ENCODE measurements at places on chromosomes 2 and 18.

GRCh38 chr2:33207151-33207740 lies 260.5 kb downstream of the LTBP1 start:
- no peak for DNase-seq

DNA sequence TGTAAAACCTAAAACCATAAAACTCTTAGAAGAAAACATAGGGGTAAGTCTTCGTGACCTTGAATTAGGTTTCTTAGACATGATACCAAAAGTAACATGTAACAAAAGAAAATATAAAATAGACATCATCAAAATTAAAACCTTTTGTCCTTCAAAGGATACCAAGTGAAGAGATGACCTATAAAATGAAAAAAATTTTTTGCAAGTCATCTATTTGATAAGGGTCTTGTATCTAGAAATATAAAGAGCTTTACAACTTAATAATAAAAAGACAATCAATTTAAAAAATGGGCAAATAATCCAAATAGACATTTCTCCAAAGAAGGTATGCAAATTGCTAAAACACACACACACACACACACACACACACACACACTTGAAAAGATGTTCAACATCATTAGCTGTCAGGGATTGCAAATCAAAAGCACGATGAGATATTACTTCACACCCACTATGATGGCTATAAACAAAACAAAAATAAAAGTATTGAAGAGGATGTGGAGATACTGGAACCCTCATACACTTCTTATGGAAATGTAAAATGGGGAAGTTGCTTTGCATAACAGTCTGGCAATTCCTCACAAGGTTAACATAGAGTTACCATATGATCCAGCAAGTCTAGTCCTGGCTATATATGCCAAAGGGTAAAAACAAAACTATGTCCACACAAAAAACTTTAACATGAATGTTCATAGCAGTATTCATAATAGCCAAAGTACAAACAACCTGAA lies 23.3 kb downstream of the SPDYA start:
- no peak for DNase-seq

- no peak for DNase-seq
Measured at GRCh38 chr2:216391401-216391800, 19.1 kb upstream of the MARCHF4 start.

DNA sequence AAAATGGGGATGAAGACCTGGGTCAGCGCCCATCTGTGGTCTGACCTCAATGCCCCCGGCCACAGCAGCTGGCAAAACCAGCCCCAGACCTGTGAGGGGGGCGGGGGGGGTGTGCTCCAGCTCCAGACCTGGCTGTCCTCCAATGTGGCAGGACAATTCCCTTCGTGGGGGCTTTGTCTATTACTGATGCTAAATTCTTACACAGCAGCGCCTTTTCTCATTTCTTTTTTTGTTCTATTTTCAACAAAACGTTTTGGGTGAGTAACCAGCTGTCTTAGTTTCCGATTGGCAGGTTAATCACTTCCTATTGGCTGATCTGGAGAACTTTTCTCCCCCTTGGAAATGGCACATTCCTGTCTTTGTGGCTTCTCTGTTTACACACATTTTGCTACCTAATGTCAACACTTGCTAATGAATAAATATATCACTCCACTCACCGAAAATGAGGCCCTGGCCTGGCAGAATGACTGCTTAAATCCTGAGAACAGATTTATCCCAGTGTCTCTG lies 4.4 kb downstream of the SMAD7 start:
- no peak for DNase-seq

DNA sequence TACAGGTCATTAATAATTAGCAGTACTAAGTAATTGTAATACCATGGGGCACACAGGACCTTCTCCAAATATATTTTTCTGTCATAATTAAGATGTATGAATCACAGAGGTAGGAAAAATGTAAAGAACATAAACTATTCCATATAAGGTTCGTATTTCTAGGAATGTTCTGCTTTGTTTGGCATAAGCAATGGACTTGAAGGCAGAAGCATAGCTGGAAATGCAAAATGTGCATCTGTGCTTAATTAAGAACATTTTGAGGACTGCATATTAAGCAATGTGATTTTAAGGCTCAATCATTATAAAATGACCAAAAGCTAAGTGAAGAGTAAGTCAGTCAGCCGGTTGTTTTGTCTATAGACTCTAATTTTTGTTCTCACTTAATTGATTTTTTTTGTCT lies 123.2 kb downstream of the RBM43 start:
- no peak for DNase-seq

- DNase-seq: no peak
Measured at GRCh38 chr2:220079595-220079994, 452.2 kb downstream of the SLC4A3 start.

DNA sequence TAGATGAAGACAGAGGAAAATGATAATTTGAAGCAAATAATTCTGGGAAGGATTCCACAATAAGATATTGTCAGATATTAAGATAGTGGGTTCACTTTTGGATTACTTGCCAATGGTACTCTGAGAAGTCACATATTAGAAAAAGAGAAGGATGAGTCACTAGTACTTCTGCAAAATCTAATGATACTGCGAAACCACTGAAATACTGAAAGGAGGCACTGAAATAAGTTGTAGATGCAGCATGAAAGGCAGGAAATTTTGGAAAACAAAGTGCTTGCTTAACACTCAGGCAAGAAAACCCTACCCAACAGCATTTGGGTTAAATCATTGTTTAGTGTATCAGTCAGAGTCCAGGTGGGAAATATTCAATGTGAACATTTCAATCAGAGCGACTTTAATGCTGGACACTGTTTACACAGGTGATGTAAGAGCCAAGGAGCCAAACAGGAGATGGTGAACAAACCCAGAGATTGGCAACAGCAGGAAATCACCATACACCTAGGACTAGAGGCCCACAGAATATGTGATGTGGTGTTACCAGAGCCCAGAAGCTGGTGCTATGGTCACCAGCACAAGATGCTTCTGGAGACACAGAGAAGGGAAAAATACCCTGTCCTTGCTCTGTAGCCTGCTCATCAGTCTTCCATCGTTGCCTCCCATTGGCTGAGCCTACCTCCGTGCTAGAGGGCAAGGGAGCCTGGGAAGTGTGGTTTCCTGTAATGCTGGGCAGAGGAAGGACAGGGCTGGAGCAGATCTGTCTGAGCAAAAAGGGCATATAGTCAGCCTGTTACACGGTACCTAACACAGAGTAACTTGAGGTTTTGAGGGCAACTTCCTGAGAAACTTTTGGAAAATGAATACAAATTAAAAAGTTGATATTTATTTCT lies 204.7 kb upstream of the ITGA4 start:
- DNase-seq: no peak

- no peak for DNase-seq
Measured at GRCh38 chr2:70827388-70827787, 7.0 kb upstream of the CLEC4F start.

DNA sequence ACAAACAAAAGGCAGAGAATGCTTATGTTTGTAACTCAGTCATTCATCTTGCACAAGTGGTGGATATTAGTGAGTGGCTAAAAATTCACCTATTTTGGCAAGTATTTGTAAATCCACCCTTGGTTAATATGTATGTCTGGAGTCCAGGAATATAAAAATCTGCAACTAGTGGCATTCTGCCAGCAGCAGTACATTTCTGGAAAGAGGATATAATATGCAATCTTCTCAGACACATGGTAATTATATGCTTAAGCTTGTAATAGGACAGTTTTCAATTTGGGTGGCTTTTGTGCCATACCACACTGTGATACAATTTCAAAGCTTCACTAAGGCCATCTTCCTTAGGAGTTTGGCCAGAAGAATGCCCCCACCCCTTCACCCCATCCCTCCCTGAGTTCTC lies 693.3 kb downstream of the MBD2 start:
- DNase-seq: no peak

DNA sequence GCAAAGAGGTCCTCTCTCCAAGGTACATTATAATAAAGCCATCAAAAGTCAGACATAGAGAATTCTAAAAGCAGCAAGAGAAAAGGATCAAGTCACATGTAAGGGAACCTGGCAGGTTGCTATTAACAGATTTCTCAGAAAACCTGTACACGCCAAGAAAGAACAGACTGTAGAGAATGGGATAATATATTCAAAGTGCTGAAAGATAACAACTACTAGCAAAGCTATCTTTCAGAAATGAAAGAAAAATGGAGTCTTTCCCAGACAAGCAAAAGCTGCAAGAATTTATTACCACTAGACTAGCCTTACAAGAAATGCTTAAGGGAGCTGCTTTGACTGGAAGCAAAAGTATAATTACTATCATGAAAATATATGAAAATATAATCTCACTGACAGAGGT lies 81.5 kb downstream of the PTPN2 start:
- DNase-seq: no peak

DNA sequence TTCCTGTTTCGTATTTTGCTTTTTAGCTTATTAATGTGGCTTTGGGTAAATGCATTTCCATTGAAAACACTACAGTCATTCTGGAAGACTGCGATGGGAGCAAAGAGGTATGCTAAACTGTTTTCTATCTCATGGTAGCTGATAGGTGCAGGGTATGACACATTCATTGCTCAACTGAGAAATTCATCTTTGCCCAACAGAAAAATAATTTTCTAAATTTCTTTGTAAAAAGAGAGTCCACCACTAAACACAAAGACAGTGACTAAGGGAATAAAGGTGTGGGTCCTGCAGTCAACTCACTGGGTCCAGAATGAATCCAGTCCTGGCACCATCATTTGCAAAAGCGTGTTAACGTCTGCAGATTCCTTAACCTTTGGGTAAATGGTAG lies 19.9 kb downstream of the ERMN start:
- no peak for DNase-seq

GRCh38 chr18:64618390-64618789 lies 469.5 kb upstream of the LINC00305 start:
- DNase-seq: no peak

DNA sequence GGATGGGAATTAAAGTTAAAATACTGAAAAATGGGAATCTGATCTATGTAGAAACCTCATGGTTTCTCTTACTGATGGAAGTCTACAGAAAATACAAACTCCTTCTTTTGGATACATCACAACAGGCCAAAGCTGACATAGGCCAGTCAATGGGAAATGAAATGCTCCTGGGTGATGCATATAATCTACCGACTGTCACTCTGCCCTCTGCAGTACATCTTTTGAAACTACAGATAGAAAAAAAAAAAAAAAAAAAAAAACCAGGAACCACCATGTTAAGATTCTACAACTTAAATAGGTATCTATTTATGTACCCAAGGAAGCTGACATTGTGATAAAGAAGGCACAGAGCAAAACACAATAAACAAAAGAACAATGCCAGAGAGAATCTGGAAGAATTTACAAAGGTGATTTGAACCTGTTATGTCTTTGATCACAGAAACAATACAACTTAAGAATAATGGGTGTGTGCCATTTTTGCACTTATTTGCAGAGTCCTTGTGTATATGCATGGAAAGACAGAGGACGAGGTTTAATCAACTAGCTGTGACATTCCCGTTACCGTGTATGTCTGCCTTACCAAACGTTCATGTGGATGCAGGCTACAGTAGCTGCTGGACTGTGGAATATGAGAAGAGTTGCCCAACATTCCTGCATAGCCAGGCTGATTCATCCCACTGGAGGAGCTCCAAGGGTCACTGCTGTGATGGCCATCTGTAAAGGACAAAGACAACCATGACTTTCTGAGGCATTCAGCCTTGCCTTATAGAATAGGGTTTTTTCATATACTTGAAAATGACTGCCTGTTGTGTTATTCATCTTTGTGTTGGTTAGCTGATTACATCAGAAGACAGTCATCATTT lies 312.7 kb downstream of the TCF4 start:
- DNase-seq: no peak

DNA sequence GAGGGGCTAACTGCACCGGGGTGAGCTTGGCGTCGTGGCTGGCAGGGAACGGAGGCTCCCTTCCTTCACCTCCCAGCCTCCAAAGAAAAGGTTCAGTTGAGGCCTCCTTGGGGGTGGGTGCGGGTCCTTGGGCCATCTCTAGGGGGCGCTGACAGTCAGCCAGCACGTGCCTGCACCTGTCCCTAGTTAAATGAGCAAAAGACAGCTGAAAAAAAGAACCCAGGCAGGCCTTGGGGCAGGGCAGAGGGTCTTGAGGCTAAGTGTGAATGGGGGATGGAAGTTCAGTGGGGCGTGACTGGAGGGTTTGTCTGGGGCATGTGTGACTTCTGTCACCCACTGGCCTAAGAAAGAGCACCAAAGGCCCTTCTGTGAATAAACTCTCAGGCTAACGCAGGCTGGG lies 56.4 kb downstream of the ZFP36L2 start:
- DNase-seq: peak; percentile 85
